ENCODE measurements at places on chromosomes 5 and 9.

- no peak for DNase-seq
These were observed 12.1 kb upstream of the BARX1 start for GRCh38 chr9:93967020-93967803.

GRCh38 chr9:14730461-14730898 lies 7.9 kb upstream of the CER1 start:
- DNase-seq: no peak

DNA sequence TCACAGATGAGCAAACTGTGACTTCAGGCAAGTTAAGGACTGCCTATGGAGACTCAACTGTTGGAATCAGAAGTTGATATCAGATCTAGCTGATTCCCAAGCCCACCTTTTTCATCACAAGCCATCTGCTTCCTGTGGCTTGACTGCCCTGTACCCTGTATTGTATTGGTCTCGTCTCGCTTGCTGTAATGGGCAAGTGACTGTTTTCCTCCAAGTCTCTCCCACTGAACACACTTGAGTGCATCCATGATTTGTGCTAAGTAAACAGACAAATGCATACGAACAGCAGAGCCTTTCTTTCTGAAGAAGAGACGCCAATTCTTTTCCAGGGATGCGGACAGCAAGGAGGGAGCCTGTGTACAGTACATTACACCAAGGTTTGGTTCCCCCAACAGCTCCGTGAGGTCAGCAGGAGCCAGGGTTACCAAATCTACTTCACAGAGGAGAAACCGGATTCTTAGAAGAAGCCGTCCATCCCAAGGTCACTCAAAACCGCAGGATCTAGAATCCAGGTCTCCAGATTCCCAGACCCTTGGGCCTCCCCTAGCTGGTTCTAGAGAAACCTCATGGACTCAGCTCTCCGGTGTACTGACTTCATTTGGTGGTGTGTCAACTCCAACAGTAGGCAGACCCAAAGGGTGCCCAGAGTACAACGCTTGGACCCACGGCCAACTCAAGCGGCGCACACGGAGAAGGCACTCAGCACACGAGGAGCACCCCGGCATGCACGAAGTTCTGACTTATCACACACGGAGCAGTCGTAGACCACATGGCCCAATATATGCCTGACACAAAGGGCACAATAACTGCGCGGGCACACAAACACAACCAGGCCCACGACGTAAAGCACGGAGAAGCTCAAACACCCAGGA lies 1.1 kb downstream of the BAG1 start:
- DNase-seq: peak; percentile 4

GRCh38 chr5:156427315-156427714 lies 100.4 kb downstream of the SGCD start:
- DNase-seq: no peak

DNA sequence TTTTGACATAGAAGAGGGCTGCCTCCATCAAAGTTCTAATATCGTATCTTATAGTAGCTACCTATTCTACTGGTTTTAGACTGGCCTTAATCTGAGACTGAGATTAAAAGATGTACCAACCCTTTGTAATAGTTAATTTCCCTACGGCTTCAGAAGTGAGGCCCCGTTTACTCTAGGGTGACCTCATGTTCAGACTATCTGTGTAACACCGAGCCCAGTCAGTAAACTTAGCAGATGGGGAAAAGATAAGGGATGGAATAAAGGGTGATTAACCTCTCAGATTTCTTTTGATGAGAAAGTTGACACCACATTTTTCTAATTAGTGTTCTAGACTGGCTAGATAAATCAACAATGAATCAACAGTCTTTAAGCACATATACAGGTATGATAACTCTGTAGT lies 283.1 kb downstream of the KCTD16 start:
- DNase-seq: no peak

- DNase-seq: peak; percentile 29
These were observed at the start of gene PDCD1LG2 for GRCh38 chr9:5510360-5510931. PDCD1LG2 (plus strand) TSS chr9:5510531; CDS start chr9:5522547, 12,016 bp downstream.

GRCh38 chr5:125835293-125836172 lies 587.7 kb upstream of the GRAMD2B start:
- no peak for DNase-seq

GRCh38 chr9:129077236-129077635 lies 3.7 kb upstream of the DOLPP1 start:
- no peak for DNase-seq
